ENCODE measurements at places on chromosomes 11 and 22.

DNA sequence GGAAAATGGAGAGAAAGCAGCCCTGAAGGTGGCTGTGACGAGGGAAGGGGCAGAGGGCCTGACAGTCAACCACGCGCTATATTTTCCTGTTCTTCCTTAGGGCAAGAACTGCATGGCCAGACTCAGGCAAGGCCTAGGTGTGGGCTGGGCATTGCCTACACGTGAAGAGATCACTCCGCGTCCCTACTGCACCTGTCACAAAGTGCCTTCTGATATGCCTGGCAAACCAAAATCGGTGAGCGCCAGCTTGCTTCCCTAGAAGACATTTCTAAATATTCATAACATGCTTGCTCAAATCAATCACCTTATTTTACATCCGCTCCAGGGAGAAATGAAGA, 6.3 kb downstream of the TMEM121B start:
- DNase-seq, result no peak

DNA sequence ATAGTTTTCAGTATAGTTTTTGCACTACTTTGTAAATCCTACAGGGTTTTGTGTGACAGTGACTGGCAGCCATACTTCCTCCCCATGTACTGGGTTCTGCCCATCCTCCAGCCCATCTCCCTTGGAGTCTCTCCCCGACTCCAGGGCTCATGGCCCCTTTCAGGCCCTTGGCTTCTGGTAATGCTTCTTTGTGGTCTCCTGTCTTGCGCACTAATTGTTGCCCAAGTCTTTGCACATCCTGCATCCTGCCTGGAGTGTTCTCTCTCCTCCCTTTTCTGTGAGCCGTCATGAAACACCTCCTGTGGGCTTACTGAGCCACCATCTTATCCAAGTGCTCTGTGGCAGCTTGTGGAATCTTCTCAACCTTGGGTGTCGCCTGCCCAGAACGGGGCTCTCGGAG, 11.4 kb upstream of the KCNQ1OT1 start:
- no peak for DNase-seq

GRCh38 chr22:38214302-38215056, 12.7 kb downstream of the MAFF start:
- no peak for DNase-seq

DNA sequence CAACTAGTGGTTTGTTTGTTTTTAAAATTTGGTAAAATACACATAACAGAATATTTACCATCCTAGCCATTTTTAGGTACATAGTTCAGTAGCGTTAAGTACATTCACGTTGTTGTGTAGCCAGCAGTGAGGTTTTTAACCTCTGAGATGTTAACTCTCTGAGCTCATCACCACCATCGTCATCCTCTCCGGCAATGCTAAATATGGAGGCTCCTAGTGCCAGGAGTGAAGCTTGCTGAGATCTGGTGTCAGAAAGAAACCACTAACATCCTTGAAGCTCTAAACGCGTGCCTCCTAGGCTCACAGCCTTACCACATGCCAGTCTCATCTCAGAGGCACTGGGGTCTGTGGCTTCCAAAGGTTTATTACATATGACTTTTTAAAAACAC, 330.2 kb upstream of the B3GAT1 start:
- no peak for DNase-seq

DNA sequence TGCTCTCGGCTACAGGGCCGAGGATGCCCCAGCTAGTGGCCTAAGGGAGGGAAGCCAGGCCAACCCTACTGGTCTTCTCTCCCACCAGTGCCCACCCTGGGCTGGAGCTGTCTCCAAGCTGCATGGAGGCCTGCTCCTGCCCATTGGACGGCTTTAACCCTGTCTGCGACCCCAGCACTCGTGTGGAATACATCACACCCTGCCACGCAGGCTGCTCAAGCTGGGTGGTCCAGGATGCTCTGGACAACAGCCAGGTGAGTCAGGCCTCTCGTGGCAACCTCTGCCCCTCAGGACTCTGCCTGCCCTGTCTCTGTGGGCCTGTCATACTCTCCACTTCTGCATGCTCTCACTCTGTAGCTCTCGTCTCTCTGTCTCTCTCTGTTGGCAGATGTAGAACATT, 44.1 kb upstream of the TPBGL start:
- DNase-seq, result no peak

- no peak for DNase-seq
Observed at GRCh38 chr11:27497284-27497866, 9.2 kb downstream of the LIN7C start.

DNA sequence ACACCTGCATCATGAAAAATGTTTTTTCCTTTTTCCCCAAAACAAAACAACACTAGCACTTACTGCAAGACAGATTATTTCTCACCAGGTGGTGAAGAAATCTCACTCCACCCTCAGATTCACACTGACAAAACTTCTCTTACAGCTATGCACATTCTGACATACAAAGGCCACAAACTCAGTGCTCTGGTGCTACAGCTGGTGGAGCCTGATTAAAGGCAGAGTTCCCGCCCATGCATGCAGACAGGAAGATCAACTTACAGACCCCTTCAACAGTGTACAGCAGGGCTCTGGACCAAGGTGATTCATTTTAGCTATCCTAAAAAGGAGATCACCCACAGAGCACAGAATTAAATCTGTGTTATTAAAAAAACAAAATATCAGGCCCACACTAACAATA, 112.6 kb downstream of the CADM1 start:
- no peak for DNase-seq

DNA sequence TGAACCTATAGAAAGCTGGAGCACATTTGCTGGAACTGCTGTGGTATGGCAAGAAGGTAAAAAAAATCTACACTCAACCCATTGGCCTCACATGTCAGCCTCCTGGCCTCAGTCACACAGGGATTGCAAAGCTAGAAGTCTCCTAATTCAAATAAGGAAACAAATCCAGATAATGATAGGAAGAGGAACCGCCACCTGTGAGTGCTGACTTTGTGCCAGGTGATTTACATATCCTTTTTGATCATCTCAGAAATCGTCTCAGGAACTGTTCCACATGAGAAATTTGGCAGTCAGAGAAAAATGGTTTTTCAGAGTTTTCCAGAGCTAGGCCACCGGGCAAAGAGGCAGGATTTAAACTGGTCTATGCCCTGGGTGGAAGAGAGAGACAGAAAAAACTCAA, 986 bp downstream of the NLRP10 start:
- no peak for DNase-seq

DNA sequence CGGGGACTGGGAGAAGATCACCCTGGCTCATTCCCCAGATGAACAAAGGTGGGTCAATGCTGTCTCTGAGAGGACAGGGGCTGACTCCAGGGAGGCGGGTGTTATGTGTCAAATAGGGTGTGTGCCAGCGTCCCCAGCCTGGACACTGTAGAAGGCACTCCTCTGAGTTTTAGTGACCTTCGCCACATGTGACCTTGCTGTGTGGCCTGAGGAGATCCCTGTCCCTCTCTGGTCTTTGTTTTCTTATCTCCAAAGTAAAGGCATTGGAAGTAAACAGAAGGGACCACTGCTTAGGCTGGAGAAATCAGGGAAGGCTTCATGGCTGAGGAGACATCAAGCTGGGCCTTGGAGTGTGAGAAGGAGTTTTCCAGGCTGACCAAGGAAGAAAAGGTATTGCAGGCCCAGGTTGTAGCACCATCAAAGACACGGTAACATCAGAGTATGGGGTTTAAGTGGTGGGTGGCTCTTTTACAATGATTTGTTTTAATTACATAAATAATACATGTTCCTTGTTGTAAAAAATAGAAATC, 74.4 kb downstream of the TP53I11 start:
- DNase-seq, result no peak

GRCh38 chr11:14248580-14248981, 110.4 kb downstream of the RRAS2 start:
- DNase-seq, result no peak

GRCh38 chr11:19420868-19421533, 180.3 kb upstream of the E2F8 start:
- DNase-seq, result no peak

All from NK-92 treated with Interleukin-12 subunit alpha and Interleukin-12 subunit beta, amount 100 ng/mL, for 24 hours (cell line).